ENCODE measurements at places on chromosomes 3 and 15. TPM values are rescaled to one million over a fixed set of nuclear protein-coding genes. Genes with fewer than 3 reads are reported as not detected.

HRG gene
- total RNA-seq: not detected

GOLGA8N gene
- total RNA-seq: 0.49 TPM

SCG3 gene
- total RNA-seq: not detected

GRCh38 chr3:20344400-20344959 is 158.5 kb upstream of the SGO1 start:
- DNase-seq: no peak

DNA sequence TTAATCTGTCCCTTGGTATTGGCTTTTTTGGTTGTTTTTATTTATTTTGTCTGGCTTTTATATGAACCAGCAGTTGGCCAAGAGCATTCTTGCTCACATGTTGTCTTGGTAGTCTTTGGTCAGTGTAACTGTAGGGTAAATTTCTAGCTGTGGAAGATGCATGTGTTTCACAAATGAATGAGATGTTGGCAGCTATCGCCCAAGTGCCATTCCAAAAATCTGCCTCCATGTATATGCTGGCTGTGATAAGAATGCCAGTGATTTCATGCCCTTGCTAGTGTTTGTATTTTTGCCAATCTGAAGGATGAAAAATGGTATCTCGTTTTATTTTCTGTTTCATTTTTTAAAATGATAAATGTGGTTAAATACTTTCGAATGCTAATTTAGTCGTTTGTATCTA is 50.1 kb downstream of the TLNRD1 start:
- no peak for DNase-seq

DNA sequence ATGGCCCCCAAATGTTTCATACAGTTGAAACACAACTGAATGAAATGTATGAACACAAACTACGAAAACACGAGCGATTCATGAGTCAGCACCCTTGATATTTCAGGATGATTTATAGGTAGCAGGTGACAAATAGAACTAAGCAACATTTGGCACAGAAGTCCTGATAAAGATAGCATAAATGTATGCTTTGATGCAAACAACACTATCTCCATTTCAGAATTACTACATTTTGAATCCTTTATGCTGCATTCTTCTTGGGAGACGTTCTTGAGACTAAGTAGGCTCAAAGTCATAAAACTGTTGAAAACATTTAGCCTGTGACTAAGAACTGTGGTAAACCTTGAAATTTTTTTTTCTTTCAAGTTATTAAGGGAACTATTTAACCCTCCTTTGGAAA is 200.3 kb upstream of the ICE2 start:
- no peak for DNase-seq

DNA sequence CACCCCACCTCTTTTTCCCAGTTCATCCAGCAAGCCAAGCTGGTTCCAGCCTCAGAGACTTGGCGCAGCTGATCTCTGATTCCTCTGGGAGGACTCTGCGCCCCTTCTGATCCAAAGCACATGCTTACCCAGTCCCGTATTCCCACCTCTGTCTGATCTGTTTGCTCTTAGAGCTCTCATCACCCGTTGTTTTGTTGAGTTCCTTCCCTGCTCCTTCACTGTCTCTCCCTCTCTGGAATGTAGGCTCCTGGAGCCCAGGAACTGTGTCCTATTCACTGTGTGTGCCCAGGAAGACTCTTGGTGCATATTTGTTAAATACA is 1.3 kb upstream of the ZXDC start:
- no peak for DNase-seq

DNA sequence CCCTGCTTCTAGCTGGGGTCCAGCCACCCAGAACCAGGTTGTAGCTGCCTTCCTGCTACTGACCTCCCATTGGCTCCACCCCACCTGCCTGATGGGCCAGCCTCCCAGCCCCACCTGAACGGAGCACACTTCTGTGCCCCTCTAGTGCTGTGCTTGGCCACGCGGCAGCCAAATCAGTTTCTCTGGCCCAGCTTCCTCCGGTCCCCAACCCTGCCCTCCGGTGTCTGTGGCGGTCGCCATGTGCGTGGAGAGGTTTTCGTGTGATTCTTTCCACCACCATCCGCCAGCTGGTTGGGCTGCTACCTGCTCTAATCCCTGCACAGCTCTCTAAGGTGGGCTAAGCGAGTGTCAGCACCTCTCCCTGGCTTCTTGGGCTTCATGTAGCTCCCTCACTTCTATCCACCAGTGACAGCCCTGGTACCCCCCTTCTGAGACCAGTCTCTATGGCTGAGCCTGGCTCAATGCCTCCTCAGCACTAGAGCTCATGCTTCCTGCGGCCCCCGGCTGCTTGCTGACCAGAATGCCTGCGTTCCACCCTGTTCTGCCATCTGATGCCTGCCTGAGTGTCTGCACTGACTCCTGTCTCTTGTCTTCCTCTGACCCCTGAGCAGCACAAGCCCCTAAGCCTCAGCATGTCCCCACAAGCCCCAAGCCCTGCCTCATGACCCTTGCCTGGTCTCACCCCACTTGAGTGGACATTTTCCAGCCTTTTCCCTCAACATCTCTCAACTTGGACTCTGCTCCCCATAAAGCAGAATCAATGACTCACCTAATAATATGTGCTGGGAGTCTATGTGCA is 23.2 kb upstream of the MAGEF1 start:
- no peak for DNase-seq

GRCh38 chr3:181210275-181210674 is 220.7 kb upstream of the DNAJC19 start:
- peak; percentile 8 for DNase-seq

GRCh38 chr15:29360152-29360551 is 90.5 kb upstream of the NSMCE3 start:
- no peak for DNase-seq

- DNase-seq: no peak
These were observed 9.7 kb upstream of the SCAANT1 start for GRCh38 chr3:63921741-63922482.

GRCh38 chr3:14391033-14391432 is 11.4 kb upstream of the SLC6A6 start:
- peak; percentile 79 for DNase-seq

GRCh38 chr15:43934480-43934879 is 107.7 kb downstream of the WDR76 start:
- peak; percentile 73 for DNase-seq

- DNase-seq: no peak
These were observed 32.1 kb upstream of the XCR1 start for GRCh38 chr3:46059432-46059831.

GRCh38 chr15:42507514-42507913 is 12.1 kb downstream of the SNAP23 start:
- DNase-seq: no peak

Data from RPMI7951 (cell line).